ENCODE measurements at places on chromosomes 11 and 22.

- DNase-seq, result no peak
Measured at GRCh38 chr11:11324090-11324489, 29.0 kb downstream of the CSNK2A3 start.

- DNase-seq, result no peak
Measured at GRCh38 chr22:24060375-24060788, 49.3 kb downstream of the CABIN1 start.

DNA sequence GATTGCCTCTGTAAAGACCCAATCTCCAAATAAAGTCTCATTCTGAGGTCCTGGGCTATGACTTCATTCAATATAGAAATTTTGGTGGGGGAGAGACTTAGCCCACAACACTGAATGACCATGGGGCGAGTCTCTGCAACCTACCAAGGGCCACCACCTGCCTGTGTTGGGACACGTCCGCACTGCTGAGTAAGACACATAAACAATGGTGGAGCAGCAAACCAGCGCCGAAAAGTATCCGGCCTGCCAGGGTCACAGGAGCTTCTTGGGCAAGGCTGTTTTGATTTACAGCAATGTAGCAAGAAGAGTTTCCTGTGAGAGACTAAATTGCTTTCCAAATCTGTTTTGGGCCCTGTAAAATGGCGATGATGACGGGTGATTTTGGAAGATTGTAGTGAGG lies 122.3 kb downstream of the SHANK2 start:
- DNase-seq, result no peak

GRCh38 chr11:118219732-118220131 lies 5.1 kb downstream of the JAML start:
- DNase-seq, result no peak

- no peak for DNase-seq
Measured at GRCh38 chr11:103110391-103110790, 1.2 kb downstream of the DYNC2H1 start.

GRCh38 chr22:19473578-19473977 lies 5.4 kb downstream of the UFD1 start:
- DNase-seq, result no peak

- DNase-seq, result no peak
Measured at GRCh38 chr22:48093981-48094380, 1331.5 kb downstream of the TBC1D22A start.

DNA sequence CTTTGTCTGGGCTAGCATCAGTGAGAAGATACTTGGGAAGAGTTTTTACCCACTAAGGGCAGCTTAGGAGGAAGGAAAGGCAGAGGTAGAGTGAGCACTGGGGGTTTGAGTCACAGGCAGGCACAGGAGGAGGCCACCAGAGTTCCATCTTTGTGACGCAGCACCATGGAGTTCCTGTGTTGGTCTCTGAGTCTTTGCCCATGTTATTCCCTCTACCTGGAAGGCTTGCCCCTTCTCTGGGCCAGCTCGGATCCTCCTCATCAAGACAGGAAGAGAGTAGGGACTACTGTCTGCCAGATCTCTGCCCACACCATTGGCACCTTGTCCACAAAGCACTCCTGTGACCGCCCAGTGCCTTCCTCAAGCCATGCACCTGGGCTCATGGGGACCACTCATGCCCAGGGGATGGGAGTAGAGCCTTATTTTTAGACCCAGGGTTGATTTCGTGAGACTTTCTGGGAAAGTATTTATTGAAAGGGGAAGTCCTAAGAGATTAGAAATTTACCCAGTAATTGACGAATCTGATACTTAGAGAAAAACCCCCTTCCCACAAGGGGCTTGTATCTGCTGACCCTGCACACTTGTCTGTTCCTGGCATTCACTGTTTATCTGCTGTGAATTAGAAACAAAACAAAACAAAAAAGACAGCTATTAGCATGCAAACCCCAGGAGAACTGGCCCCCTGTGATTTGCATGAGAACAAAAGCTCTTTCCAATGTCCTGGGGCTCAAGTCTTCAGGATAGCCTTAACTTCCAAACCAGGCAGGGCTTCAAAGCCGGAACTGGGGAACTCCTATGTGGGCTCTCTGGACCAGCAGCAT lies 35.9 kb upstream of the MYEOV start:
- no peak for DNase-seq

All from stimulated activated CD8-positive, alpha-beta memory T cell treated with anti-CD3 and anti-CD28 coated beads, Interleukin-4, amount 100 ng/mL, for 48 hours (primary cell).